ENCODE measurements at places on chromosomes 7 and 10.
A peak's percentile ranks its signal among the peaks of the same experiment; 100 is the strongest.

DNA sequence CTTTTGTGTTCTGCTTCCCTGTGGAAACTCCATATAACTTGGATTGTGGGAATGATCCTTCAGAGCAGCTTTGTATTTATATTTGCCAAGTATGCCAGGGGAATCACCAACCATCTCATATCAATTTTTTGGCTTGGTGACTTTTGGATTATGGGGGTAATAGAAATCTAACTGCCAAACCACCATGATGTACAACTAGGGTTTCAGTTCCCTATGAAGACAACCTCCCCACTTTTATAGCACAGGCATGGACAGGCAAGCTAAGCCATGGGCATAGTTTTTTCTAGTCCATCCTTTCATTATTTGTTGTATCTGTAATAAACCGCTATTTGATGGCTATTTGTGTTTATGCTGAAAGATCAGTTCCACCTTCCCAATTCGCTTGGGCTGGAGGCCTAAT lies 17.7 kb downstream of the NPY start:
- no peak for DNase-seq

DNA sequence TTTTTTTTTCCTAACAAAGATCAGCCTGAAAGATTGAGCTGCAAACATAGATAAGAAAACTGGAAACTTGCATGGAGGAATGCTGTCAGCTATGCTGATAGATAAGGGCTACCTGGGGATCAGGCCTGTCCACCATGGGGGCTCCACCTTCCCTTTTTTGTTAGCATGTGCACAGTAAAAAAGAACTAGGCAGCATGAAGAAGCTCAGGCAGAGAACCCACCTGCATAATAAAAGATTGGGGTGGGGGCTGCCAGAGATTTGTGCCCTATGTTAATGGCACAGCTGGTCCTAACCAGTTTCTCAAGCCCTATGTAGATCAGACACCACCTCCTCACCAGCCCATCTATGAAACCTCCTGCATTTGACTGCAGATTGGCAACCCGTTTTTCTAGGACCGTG lies 45.4 kb upstream of the CACNB2 start:
- no peak for DNase-seq

GRCh38 chr10:1169186-1169885 lies 113.2 kb downstream of the WDR37 start:
- DNase-seq: no peak

- DNase-seq: peak; percentile 35
Measured at GRCh38 chr7:103447073-103447960, 1.3 kb upstream of the SLC26A5 start.

DNA sequence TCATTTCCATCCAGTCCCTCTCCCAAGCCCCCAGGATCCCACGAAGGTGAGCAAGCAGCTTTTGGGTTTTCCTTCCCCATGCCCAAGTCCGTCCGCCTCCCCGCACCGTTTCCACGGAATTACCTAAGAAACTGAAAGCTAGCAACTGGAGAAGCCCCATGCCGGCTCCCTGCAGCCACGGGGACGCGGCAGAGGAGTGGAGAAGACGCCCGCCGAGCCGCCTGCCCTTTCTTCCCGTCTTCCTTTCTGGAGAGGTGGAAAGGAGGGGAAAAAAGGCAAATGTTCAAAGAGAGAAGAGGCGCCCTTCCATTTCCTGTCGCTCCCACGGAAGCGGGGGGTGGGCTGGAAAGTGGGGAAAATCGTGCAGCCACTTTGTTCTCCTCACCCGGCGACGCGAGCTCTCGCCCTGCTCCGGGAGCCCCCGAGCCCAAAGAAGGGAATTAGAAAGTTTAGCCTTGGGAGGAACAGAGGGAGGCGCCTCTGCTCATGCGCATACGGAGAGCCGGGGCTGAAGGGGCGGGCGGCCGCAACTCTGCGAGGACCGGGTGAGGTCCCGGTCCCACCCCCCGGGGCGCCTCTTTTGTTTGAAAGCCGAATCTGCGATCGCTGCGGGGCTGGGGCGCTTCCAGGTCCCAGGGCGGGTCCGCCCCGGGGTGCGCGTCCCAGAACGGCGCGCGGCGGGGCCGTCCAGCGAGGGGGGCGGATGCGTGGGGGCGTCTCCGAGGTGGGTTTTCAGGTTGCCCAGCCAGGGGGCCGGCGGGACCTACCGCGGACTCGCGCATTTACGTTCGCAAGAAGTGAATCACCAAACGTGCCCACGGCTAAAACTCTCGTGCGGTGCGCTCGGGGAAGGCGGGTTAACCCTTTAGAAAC lies at the start of gene LAMB1:
TSS of gene LAMB1 (minus strand) at position 436 of the 873 bp plus-strand sequence. CDS start at position 160, 276 bp downstream.
- peak; percentile 85 for DNase-seq

DNA sequence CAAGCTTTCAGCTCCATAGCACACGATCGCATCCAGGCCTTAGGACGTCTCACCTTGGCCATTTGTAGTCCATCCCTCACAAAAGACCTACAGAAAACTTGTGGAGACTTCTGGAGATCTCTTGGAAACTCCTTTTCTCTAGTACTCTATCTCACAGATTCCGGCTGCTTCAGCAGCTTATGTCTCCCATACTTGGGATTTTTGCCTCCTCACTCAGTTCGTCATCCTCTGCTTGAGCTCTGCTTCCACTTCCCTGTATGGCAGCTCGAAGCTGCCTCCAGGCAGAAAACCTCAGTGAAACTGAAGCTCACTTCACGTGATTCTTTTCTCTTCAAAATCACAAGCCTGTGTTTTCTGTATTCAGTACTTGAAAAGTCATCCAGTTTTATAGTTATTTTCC lies 178.7 kb upstream of the GDF10 start:
- peak; percentile 14 for DNase-seq

GRCh38 chr10:51170518-51171245 lies 96.4 kb downstream of the PRKG1 start:
- peak; percentile 50 for DNase-seq
